ENCODE measurements at places on chromosomes 2 and 18. TPM values are rescaled to one million over a fixed set of nuclear protein-coding genes. Genes with fewer than 3 reads are reported as not detected.

GRCh38 chr2:41294331-41294730 lies 753.5 kb upstream of the PKDCC start:
- no peak for DNase-seq

DNA sequence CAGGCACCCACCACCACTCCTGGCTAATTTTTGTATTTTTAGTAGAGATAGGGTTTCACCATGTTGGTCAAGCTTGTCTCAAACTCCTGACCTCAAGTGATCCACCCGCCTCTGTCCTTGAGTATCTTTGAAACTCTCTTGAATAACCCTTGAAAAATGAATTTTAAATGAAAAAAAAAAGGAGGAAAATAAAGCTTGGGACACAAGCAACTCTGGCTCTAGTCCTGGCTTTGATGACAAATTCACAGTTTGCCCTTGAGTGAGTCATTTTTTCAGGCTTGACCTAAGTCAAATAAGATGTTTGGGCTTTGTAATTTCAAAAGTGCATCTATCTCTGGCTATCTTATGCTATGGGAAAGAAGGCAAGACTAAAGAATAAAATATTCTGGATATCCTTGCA lies 79.0 kb upstream of the TRIB2 start:
- no peak for DNase-seq

The SIX3 gene
- not detected for total RNA-seq

- DNase-seq: no peak
Measured at GRCh38 chr2:149657401-149658040, 69.9 kb upstream of the MMADHC start.

GRCh38 chr2:41729800-41730364 lies 317.9 kb upstream of the PKDCC start:
- DNase-seq: no peak

The AMER3 gene
- total RNA-seq: not detected

- no peak for DNase-seq
Measured at GRCh38 chr2:67164771-67165522, 232.2 kb upstream of the ETAA1 start.

DNA sequence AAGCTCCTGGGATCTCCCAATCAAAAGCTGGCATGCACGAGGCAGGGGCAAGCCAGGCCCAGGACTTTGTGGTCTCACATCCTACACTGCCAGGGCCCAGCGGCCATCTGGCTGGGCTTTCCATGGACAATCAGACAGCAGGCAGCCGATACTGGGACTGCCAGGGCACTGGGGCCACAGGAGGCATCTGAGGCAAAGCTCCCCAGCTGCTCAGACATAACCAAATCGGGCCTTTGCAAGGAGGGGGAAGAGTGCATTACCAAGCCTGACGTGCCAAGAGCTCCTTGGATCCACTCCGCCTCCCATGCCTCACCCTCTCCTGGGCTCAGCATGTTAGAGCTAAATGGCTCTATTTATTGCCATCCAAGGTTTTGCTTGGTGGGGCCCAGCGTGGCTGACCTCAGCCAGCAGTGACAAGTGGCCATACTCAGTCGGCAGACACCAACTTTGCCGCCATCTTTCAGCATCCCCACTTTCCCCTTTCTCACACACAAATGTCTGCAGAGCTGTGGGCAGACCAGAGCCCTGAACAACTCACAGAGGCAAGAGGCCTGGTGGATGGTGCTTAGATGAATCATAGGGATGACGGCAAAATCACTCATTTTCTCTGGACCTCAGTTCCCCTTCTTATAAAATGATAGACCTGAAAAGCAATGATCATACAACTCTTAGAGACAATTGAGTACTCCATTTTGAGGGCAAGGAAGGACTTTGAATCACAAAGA lies 200.8 kb downstream of the TTC32 start:
- no peak for DNase-seq

The SLC16A14 gene
- total RNA-seq: 1.1 TPM
